Fibroblast of the aortic adventitia (primary cell): ENCODE measurements at places on chromosomes 2 and 18. TPM values are rescaled to one million over a fixed set of nuclear protein-coding genes. Genes with fewer than 3 reads are reported as not detected.

EVX2 gene
- not detected in 2 replicates for total RNA-seq

ABCA12 gene
- 0.08 and 0.09 TPM in 2 replicates for total RNA-seq

ZRANB3 gene
- total RNA-seq: 4.8 and 9.3 TPM in 2 replicates

RAB31 gene
- total RNA-seq: 68.4 and 90.4 TPM in 2 replicates

ANKRD30BL gene
- 0.16 TPM in 1 of 2 replicates, not detected in the other for total RNA-seq

INPP5D gene
- total RNA-seq: 0.54 and 0.98 TPM in 2 replicates

METTL8 gene
- total RNA-seq: 34.6 and 73.3 TPM in 2 replicates

GLI2 gene
- 1.9 and 5.3 TPM in 2 replicates for total RNA-seq

ACMSD gene
- not detected in 2 replicates for total RNA-seq

FASTKD2 gene
- 36.4 and 56.1 TPM in 2 replicates for total RNA-seq

PFN4 gene
- 0.45 and 1.7 TPM in 2 replicates for total RNA-seq

REG3A gene
- total RNA-seq: not detected in 2 replicates

ST6GAL2 gene
- total RNA-seq: 0.09 and 0.16 TPM in 2 replicates
